Hematopoietic multipotent progenitor cell treated with erythropoietin and hydrocortisone succinate and interleukin-3 and kit ligand, for 8 days (in vitro differentiated cells): ENCODE measurements at places on chromosomes 12 and 14.

- peak; percentile 30 for DNase-seq
Measured at GRCh38 chr14:103188810-103189480, 65.7 kb downstream of the TNFAIP2 start.

GRCh38 chr12:102507301-102507700 is 26.9 kb upstream of the IGF1 start:
- DNase-seq: no peak

DNA sequence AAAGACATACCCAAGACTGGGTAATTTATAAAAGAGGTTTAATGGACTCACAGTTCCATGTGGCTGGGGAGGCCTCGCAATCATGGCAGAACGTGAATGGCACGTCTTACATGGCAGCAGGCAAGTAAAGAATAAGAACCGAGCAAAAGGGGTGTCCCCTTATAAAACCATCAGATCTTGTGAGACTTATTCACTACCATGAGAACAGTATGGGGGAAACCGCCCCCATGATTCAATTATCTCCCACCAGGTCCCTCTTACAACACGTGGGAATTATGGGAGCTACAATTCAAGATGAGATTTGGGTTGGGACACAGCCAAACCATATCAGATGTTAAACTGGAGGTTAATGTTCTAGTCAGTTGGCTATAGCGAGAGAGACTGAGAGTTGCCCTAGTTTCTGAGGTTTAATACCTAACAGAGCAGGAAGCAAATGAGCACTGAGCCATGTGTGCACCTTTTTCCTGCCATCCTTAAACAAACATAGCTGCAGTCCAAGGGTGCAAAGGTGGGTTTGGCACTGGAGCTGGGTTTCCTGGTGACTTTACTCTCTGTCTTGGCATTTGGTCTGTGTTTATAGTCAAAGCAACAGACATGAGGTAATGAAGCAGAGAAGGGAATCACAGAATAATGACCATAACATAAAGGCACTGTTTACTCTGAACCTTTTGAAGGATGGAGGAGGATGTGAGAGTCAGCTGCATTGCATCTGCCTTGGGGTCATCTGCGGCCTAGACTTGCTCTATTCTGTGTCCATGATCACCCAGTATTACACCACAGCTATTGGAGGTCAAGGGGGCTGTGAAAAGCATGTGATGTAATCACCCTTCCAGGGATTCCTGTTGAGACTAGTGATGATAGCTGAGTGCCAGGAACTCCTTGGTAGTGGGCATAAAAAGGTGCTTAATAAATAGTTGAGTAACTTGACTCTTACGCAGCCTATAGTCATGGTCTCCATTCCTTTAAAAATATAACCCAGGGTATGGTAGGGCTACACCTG is 83.6 kb upstream of the USP44 start:
- DNase-seq: no peak

DNA sequence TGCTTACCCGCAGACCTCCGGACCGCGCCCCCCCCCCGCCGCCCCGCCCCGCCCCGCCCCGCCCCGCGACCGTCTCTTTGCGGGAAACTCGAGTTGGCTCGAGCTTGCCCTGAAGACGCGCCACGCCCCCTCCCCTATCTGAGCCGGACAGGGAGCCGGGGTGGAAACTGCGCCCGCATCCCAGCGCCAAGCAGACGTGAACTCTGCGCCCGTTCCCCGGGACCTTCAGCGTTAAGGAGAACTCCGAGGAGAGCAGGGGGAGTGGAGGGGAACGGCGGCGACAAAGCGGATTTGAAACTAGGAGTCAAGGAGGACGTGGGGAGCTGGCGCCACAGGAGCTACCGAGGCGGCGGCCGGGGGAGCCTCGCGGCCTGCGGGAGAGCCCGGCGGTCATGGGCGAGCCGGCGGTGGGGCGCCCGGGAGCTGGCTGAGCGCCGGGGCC is at the start of gene KCNK13:
KCNK13 (plus strand) TSS at position 310 of the 442 bp plus-strand sequence. CDS start 212 bp downstream, outside the sequence.
- no peak for DNase-seq

GRCh38 chr12:72281126-72281525 is 9.0 kb downstream of the TRHDE start:
- DNase-seq: no peak

DNA sequence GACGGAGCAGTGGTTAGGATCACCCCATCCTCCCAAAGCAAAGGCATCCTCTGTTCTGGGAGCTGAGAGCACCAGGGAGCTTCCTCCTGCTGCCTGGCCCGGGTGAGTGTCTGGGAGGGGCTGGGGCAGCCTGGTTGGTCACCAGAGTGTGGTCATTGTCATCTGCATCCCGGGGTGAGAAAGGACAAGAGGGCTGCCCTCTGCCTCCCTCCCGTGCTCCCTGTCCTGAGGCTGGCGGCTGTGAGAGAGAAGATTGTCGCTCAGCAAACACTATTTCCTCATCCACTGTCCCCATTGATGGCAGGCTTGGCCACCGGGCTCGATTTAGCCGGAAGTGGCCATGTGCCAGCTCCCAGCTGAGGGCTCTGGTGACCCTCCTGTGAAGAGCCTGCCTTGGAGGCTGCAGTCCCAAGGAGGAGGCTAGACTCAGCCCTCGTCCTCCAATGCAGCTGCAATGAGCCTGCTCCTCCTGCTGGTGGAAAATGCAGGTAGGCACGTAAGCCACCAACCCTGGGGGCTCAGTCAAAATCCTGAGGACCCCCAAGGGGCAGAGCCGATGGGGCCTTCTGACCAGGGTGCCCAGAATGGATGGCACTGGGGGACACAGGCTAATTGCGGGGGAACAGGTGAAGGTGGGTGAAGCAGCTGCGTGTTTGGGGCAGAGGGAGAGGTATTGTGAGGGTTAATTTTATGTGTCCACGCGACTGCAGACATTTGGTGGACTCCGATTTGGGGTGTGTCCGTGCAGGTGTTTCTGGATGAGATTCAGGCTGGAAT is 155.7 kb downstream of the KIF26A start:
- no peak for DNase-seq

GRCh38 chr14:72523424-72524294 is 370.2 kb downstream of the DPF3 start:
- DNase-seq: no peak

DNA sequence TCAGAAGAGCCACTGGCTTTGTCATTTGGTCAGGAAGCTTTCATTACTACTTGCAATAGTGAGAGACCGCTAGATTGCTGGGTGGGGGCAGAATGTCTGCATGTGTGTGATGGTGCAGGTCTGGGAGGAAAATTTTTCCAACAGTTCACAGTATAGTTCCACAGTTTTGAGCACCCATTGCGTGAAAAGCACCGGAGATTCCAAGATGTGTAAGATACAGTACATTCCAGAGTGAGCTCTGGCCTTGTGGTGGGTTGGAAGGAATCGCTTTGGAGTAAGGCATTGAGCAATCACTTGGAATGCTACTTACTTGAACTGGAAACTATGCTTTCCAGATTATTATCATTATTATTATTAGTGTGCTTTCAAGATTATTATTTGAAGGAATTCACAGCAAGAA is 47.6 kb upstream of the FRMD6 start:
- no peak for DNase-seq

- no peak for DNase-seq
Measured at GRCh38 chr14:56244138-56244789, 126.1 kb downstream of the PELI2 start.

GRCh38 chr12:33825986-33826602 is 196.2 kb upstream of the ALG10 start:
- DNase-seq: no peak

DNA sequence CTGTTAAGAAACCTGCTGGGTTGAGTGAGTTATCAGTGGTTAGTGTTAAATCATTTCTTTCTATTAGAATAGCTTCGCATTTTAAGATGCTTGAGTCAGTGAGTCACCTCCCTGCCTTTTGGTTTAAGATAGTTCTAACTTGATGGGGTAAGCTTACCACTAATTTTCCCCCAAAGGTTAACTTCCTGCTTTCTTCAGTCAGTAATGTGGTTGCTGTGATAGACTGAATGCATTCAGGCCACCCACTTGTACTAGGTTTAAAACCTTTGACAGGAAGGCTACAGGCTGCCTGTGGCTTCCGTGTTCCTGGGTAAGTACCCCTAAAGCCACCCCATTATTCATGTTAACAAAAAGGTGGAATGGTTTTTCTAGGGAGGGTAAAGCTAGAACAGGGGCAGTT is 25.3 kb downstream of the CLEC2A start:
- DNase-seq: no peak

DNA sequence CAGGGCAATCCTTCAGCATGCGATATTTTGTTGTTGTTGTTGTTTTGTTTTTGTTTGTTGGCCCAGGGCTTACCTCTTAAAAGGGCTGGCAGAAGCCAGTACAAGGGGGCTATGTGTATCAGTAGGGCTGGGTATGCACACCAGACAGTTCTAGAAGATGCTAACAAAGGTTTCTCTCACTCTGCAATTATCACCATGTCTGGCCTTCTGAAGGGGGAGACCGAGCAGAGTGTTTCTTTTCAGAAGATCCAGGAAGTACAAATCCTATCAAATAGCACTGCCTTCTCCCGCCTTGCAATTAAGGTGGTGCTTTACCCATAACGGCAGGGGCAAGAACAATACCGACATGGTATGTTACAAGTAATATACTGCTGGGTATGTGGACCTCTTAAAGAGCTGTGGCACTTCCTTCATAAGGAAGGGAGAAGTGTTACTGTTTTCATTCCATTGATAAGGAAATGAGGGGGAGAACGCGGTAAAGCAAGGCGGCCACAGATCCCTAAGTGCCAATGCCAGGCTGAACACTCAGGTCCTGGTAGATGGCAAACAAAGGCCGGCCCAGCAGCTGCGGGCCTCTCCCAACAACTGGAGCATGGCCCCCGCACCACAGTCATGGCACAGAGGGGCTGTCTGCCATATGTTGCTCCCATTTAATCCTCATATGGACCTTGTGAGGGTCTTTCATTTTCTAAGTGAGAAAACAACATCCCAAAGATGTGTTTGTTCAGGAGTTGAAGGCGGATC is 19.2 kb upstream of the CACNA2D4 start:
- no peak for DNase-seq

- DNase-seq: no peak
Measured at GRCh38 chr12:130474599-130475269, 137.0 kb downstream of the PIWIL1 start.

DNA sequence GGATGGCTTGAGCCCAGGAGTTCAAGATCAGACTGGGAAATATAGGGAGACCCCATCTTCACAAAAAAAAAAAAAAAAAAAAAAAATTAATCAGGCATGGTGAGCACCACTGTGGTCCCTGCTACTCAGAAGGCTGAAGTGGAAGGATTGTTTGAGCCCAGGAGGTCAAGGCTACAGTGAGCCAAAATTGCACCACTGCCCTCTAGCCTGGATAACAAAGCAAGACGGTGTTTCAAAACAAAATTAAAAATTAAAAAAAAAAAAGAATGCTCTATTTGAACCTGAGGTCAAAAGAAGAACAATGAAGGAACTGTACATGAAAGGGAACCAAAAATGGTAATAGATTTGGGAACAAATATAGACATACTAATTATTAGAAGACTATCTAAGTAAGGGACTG is 40.4 kb downstream of the BMP4 start:
- DNase-seq: no peak

DNA sequence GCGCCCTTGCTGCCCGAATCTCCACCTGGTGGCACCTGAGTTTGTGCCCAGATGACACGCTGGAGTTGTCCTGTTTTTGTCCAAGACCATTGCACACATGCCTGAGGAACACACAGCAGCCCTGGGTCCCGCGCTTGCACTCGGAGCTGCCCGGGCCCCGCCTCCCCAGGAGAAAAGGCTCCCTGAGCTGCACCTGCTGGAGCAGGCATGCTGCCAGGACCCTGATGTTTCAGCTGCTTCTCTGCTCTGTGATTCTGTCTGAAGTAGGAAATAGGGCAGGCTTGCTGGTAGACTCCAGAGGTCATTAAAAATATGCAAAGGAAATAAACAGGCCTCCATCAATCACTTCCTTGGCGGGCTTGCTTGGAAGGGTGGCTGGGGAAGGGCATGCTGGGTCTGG is 271.6 kb downstream of the CACNA1C start:
- no peak for DNase-seq

DNA sequence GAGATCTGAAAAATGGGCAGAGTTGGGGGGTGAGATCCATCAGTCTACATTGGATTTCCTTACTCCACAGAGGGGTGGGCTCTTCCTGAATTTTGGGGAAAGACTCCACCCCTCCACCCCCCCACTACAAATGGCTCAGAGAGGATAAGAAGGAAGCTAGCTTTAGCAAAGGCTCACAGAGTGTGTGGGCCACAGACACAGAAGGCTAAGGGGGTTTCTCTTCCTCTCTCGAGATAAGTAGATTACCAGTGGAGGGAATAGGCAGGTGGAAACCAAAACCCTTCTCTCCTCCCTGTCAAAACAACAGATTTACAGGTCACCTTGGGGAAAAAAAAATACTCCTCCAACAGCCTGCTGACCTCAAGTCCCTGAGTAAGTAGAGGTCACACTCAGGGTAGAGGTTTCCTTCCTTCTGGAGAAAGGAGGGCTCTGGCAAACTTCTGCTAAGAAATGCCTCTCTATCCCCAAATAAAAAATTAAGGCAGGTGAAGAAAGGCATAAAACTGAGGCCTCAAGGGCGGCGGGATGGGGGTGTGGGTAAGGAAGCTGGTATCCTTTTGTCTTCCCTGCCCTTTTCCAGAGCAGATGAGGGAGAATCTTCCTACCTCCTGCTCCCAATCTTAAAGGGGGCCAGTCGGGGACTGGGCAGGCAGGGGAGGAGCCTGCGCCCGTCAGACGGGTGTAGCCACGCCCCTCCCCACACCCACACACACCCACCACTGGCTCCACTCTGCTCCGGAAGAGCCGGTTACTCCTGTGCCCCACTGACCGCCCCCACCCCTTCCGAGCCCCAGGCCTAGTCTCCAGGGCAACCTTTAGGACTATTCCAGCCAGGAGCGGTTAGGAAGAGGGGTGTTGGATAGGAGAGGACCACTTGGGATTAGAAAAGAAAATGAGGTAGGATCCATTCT is 1.9 kb upstream of the BAZ2A start:
- peak; percentile 63 for DNase-seq

- peak; percentile 100 for DNase-seq
Measured at GRCh38 chr12:49740930-49741881, at the start of gene TMBIM6. Gene TMBIM6 (plus strand): TSS chr12:49741557. CDS start chr12:49752494, 10,937 bp downstream.

- DNase-seq: no peak
Measured at GRCh38 chr12:8629486-8630033, 16.9 kb upstream of the AICDA start.

GRCh38 chr14:105331575-105332349 is 17.2 kb downstream of the PACS2 start:
- no peak for DNase-seq

- DNase-seq: no peak
Measured at GRCh38 chr12:43285159-43285598, 266.8 kb downstream of the ADAMTS20 start.

- no peak for DNase-seq
Measured at GRCh38 chr14:59475709-59476108, 8.5 kb downstream of the L3HYPDH start.

- no peak for DNase-seq
Measured at GRCh38 chr12:47558625-47559345, 147.0 kb downstream of the RPAP3 start.

GRCh38 chr12:94649349-94650142 is 811 bp downstream of the TMCC3 start:
- DNase-seq: no peak

DNA sequence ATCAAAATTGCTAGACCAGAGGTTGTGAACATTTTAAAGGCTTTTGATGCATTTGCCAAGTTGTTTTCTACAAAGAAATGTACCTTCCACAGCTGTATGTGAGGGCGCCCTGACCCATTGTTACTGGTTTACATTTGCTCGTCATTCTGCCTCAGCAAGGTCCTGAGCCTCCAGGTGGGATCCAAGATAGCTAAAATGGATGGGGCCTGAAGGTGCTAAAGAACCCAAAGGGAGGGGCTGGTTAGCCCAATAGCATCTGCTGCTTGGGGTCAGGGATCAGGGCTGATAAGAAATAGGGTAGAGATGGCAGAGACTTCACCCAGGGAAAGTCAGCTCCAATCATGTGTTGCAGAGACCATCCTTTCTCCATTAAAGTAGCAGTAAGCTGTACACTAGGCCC is 43.1 kb downstream of the GALNT16 start:
- no peak for DNase-seq
